ENCODE measurements at places on chromosomes 3 and 15.

DNA sequence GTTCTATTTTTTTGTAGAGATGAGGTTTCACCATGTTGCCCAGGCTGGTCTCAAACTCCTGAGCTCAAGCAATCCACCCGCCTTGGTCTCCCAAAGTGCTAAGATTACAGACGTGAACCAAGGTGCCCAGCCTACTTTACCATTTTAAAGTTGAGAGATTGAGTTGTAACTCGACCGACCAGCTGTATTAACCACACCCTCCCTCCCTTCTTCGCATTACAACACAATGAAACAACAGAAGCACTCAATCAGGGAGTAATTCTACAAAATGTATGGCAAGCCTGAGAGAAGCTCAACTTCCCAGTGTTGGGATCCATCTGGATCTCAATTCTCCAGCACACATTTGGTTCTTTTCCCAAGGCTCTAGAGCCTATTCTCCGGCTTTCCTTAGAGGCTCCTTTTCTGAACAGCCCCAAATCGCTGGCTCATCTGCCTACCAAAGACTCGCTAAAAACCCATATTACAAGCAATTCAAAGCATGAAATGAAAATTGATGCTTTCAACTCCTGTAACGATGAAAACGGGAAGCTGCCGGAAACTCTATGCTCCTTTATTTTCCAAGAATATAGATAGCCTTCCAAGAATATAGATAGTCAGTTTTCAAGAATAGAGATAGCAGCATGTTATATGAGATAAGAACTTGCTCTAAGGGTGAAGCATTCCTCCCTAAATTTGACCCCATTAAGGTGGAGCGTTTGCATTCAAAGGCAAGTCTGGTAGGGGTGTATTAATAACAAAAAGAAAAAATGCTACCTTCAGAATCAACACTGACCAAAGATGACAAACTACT is 450.9 kb downstream of the MAGI1 start:
- DNase-seq: no peak

GRCh38 chr3:45054196-45054857 is 28.2 kb downstream of the CLEC3B start:
- DNase-seq: no peak

GRCh38 chr3:9207116-9207763 is 42.2 kb downstream of the SRGAP3 start:
- DNase-seq: no peak

DNA sequence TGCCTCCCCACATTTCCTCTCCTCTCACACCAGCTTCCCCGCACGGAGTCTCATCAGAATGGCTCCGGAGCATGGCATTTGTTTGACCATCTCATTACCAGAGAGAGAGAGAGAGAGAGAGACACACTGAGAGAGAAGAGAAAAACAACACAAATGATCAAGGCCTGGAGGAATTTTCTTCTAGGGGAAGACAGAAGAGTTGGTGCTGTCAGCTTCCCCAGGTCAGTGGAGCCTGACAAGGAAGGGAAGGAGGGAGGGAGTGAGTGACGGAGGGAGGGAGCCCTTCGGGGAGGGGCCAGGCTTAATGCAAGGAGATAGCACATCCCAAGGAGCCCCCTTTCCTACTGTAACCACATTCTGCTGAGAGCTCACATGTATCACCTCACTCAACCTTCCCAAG is 9.1 kb downstream of the ST8SIA2 start:
- DNase-seq: no peak

GRCh38 chr3:141853081-141853601 is 23.3 kb upstream of the ATP1B3 start:
- DNase-seq: peak; percentile 15

- DNase-seq: no peak
These were observed 146.2 kb upstream of the TLE3 start for GRCh38 chr15:70243686-70244540.

DNA sequence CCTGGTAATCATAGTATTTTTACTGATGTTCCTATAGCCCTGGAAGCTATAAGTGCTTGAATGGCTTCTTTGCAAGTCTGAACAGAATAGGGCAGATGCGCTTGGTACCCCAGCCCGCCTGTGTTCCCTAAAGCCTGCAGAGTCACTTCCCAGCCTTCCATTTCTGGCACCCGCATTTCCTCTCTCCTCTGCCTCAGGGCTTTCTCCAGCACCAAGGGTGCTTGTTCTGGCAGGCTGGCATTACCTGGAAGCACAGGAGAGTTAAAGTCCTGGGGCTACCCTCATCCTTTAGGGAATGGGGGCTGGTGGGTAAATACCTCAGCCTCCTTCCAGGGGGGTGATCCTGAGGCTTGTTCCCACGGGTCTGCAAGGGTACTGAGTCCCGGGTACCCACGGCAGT is 7.4 kb upstream of the CHRNA3 start:
- DNase-seq: no peak

GRCh38 chr3:119681279-119681678 is 4.1 kb upstream of the COX17 start:
- DNase-seq: peak; percentile 49
